Activated T-helper 17 cell treated with anti-CD3 and anti-CD28 coated beads, Interleukin-2, amount 50 U/mL, for 72 hours (primary cell): ENCODE measurements at places on chromosomes 16 and 17.

GRCh38 chr16:50610331-50611262 lies 62.4 kb downstream of the NKD1 start:
- ATAC-seq: no peak

GRCh38 chr17:44355642-44356099 lies 8.0 kb downstream of the FAM171A2 start:
- ATAC-seq: no peak

DNA sequence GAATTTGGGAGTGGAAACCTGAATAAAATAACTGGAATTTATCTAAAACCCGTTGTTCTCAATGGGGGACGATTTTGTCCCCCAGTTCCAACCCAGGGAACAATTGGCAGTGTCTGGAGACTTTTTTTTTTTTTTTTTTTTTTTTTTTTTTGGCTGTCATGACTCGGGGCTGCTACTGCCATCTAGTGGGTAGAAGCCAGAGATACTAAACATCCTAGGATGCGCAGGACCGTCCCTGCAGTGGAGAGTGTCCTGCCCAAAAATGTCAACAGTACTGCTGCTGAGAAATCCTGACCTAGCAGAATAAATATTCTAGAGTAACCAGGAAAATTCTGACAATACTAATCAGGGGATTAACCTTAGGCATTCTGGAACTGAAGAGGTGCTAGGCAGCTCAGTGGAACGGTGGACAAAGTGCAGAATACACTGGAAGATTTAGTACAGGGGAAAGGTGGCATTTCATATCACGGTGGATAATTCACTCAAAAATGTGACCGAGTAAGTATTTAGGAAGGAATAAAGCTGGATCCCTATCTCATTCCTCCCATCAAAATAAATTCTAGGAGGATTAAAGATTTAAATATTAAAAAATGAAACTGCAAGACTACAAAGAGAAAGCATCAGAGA lies 107.6 kb downstream of the SPECC1 start:
- peak; percentile 81 for ATAC-seq

DNA sequence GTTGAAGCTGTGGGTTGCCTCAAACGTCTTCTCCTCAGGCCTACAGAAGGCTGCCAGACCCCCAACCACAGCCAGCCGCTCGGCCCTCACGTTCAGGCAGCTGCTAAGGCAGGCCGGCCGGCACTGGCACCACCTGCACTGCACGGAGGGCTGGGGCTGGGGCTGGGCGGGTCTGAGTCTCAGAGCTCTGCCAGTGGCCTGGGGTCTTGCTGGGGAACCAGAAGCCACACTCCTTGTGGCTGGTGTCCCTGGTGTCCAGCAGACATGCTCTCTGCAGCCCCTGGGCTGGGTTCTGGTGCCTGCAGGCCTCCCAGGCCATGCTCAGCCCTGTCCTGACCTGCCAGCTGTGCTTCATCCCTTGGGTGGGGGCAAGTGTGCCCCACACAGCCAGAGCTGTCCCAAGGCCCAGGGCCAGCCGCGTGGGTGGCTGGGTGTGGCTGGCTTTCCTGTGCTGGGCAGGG lies 42.0 kb downstream of the BAHCC1 start:
- no peak for ATAC-seq

DNA sequence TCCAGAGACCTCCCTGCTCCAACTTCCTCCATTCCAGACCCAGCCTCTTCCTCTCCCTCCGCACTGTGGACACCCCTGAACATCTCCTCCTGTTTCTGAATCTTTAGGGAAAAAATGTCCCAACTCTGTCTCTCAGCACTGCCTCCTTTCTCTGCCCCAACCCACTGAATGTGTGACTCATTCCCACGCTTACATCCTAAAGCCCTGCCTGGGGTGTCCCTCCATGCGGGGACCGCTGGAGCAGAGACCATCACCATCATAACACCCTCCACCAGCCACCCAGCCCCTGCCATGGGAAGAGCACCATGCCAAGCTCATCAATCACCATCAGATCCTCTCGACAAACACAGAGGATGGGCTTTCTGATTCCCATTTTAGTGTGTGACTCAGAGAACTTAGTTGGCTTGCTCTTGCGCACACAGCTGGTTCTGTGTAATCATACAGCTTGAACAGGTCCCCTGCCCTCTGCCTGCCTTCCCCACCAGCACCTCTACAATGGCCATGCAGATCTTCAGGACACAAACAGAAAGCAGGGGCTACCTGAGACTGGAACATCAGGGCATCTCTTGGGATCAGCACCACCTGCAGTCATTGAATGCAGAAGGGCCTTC lies 10.7 kb downstream of the RPRML start:
- ATAC-seq: no peak

GRCh38 chr16:78654929-78655328 lies 555.5 kb downstream of the WWOX start:
- ATAC-seq: no peak

DNA sequence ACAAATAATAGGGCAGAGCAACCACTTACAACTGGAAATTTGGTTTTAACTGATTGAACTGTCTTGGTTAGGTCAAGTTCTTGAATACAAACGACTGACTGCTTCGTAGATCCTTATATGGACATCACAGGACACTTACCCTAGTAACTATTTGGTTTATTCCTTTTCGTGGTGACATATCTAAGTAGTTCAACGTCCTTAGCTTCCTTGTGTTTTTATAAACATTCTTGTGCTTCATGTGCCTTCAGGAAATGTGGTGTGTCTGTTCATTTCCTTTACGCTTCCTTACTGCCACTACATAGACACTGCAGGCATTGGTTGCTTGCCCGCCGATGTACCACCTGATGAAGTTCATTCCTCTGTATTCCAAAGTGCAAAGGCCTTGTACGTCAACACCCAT lies 59.3 kb downstream of the USP10 start:
- peak; percentile 31 for ATAC-seq

DNA sequence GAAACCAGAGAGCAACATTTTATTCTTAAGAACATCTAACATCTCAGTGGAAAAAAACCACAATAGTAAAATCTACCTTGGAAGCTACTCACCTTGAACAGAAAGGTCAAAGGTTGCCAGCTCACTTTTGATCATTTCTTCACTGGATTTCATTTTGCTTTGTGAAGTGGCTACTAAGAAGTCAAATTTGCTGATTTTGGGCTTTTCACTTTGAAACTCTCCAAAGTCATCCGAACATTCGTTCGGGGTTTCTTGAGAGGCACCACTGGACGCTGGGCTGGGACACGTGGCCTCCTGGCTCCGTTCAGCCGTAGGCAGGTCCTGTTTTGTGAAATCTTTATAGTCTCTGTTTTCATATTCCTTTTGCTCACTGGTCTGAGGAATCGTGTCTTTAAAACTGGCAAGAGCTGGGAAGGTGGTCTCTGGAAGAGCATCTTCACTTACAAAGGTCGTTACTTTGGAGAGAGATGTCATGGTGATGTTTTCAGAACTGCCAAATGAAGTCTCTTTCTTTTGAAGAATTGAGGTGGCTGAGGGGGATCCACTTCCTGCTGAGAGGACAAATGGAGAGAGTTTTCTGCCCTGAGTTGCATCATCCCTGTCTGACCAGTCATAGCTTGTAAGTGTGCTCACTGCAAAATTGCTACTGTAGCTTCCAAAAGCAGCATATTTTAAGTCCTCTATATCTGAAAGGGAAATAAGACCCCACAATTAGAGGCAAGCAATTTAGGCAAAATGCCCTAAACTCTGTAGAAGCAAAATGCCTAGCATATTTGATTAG lies 52.4 kb downstream of the DUSP14 start:
- no peak for ATAC-seq

DNA sequence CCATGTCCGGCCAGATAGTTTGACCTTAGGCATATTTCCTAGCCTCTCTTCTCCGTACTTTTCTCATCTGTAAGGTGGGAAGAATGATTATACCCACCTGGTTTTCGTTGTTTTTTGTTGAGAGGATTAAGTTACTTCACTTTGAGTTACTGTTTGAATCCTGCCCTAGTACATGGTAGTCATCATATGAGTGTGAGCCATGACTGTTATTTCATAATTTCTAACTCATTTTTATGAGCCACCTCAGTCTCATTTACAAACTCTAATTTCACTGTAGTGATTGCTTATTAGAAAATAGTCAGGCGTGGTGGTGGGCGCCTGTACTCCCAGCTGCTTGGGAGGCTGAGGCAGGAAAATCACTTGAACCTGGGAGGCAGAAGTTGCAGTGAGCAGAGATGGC lies 45.1 kb downstream of the YPEL2 start:
- ATAC-seq: no peak

GRCh38 chr16:50574745-50575136 lies 26.5 kb downstream of the NKD1 start:
- ATAC-seq: no peak

GRCh38 chr17:2899906-2900305 lies 103.7 kb downstream of the RAP1GAP2 start:
- no peak for ATAC-seq

GRCh38 chr17:29640981-29641642 lies 18.4 kb upstream of the CORO6 start:
- no peak for ATAC-seq

GRCh38 chr17:48624118-48624517 lies 2.0 kb downstream of the HOXB9 start:
- ATAC-seq: no peak

GRCh38 chr17:33124871-33125551 lies 133.4 kb downstream of the SPACA3 start:
- ATAC-seq: no peak

DNA sequence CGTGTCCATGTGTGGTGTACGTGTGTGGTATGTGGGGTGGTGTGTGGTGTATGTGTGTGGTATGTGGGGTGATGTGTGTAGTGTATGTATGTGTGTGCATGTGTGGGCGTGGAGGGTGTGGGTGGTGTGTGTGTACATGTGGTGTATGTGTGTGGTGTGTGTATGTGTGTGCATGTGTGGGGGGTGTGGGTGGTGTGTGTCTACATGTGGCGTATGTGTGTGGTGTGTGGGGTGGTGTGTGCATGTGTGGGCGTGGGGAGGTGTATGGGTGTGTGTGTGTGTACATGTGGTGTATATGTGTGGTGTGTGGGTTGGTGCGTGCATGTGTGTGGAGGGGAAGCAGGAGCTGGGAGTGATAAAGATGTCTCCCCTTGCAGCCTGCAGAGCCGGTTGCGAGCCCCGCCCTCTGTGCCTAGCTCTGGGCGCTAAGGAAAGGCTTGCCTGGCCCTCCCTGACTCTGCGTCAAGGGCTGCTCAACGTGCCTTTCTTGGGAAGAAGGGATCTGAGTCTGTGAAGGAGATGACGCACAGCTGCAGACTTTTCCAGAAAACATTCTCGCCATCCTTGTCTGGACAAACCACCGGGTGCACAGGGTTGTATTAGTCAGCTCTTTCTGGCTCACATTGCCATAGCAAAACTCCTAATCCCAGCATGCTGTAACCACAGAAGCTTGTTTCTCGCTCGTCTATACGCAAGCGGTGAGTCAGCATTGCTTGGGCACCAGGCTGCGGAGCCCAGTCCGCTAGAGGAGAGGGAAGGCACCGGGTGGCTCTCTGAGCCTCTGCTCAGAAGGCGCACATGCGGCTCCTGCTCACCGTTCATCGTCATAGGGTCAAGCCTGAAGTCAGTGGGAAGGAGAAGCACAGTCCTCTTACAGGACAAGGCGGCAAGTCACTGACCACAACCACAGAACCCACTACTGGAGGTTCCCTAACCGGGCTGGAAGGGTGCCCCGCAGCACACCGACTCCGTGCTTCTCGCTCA lies 2.0 kb upstream of the CD300H start:
- peak; percentile 85 for ATAC-seq

- ATAC-seq: no peak
Measured at GRCh38 chr17:77242118-77242851, 101.5 kb downstream of the SEC14L1 start.

GRCh38 chr17:29927546-29927945 lies 2.5 kb downstream of the SSH2 start:
- no peak for ATAC-seq

DNA sequence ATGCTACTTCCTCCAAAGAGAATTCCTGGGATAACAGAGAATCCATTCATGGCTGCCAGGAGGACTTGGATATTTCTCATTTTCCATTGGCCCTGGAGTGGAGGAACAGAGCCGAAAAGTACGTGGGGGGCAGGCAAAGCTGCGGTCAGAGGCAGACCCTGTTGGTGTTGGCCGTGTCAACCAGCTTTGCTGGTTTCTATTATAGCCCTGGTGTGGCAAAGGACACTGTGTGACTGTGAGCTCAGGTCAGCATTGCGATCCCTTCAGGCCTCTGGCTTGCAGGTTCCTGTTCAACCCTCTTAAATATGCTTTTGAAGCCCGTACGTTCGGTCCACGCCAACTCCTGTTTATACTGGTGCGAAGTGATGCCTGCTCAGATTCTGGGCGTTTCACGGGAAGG lies 596.2 kb downstream of the MAF start:
- no peak for ATAC-seq

- peak; percentile 98 for ATAC-seq
Measured at GRCh38 chr16:3364774-3365427, 9.2 kb downstream of the OR2C1 start.
